ENCODE measurements at places on chromosomes 4 and X.

DNA sequence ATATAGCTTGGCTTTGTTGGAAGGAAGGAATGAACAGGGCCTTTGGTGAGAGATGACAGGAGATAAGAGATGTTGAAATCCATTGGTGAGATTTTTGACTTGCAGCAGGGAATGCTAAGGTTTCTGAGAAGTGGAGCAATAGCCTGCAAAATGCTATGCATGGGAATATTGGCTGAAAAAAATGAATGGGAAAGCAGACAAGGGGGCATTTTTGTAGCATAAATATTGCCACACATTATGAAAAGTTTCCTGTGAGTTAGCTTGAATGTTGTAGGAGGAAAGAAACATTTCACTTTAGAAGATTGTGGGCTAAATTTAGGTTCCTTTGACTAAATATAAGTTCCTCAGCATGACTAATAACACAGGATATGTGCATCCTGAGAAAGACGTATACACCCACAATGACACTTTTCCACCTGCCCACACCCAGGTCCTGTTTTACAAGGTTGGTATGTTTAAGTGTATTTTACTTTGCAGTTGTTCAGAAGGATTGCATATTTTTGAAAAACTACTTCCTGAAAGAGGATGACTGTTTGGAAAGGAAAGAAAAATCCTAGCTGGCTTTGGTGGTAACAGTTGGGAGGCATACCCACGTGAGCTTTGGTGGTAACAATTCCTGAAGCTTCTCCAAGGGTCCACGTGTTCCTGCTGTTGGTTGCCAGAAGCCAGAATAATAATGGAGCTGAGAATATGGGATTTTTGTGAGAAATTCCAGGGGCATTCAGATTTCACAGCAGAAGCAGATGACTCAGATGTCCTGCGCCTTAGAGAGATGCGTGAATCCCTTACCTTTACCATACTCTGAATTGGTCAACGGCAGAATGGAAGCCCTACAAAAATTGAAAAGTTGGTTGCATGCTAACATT, 28.5 kb downstream of the PHEX start:
- DNase-seq: no peak

- DNase-seq: no peak
Observed at GRCh38 chr4:67558493-67558892, at the start of gene STAP1. Gene STAP1 (plus strand): TSS chr4:67558727. CDS start chr4:67558810, 83 bp downstream.

GRCh38 chr4:182242787-182243186, 415 bp upstream of the TENM3 start:
- no peak for DNase-seq

DNA sequence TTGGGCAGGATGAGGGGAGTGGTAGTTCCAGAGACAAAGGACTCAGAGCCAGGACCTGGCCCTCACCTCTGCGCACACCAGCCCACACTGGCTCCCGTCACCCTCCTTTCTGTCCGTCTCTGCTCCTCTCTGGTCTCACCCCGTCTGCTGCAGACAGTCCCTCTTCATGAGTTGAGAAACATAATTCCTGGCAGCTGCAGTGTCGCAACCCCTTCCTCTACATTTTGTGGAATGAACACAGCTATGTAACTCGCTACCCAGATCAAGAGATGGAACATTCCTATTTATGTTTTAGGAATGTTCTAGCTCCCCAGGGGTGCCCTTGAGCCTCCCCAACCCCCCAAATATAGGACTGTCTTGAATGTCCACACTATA, 59.3 kb downstream of the SHROOM2 start:
- DNase-seq: no peak

- DNase-seq: no peak
Observed at GRCh38 chr4:168630445-168631187, 133.8 kb downstream of the PALLD start.

DNA sequence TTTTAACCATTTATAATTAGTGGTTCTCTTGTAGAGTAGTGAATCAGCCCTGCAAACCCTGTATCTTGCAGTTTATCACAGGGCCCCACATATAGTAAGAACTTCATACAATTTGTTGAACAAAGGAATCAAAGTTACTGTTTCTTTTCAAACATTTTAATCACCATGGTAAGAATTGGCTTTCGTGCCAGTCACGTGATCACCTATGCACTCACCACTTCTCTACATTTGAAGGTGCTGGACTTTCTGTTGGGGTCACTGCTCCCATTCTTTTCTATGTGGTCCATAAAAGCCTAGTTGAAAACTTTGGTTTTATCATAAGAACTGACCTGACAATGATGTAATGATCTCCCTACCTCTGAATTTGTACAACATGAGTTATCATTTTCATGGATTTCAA, 426.4 kb upstream of the CPEB2 start:
- DNase-seq: no peak

- DNase-seq: no peak
Observed at GRCh38 chr4:112098841-112099530, 46.3 kb upstream of the FAM241A start.

GRCh38 chr4:187238646-187239045, 515.0 kb upstream of the FAT1 start:
- DNase-seq: no peak

GRCh38 chr4:68404153-68404552, 43.1 kb upstream of the TMPRSS11E start:
- DNase-seq: no peak

GRCh38 chr4:79249881-79250503, 75.9 kb downstream of the NAA11 start:
- no peak for DNase-seq

DNA sequence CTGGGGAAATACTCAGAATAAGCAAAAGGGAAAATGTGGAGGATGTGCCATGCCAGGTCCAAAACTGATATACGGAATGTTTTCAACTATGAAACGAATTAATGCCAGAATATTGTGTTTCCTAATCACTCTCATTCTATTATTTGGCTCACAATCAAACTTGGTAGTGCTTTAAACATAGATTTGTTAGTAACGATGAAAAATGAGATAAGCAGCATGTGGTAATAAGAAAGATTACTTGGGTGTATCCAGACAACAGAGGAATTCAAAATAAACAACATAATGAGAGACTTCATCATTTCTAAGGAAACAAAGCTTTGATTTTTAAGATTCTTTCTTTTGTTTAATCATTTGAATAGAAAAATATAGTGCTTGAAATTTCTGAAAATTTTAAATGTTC, 237.3 kb downstream of the TACR3 start:
- DNase-seq: no peak

- no peak for DNase-seq
Observed at GRCh38 chrX:48617542-48618340, 20.4 kb downstream of the WDR13 start.

GRCh38 chr4:12507868-12508481, 976.2 kb downstream of the RAB28 start:
- DNase-seq: no peak

DNA sequence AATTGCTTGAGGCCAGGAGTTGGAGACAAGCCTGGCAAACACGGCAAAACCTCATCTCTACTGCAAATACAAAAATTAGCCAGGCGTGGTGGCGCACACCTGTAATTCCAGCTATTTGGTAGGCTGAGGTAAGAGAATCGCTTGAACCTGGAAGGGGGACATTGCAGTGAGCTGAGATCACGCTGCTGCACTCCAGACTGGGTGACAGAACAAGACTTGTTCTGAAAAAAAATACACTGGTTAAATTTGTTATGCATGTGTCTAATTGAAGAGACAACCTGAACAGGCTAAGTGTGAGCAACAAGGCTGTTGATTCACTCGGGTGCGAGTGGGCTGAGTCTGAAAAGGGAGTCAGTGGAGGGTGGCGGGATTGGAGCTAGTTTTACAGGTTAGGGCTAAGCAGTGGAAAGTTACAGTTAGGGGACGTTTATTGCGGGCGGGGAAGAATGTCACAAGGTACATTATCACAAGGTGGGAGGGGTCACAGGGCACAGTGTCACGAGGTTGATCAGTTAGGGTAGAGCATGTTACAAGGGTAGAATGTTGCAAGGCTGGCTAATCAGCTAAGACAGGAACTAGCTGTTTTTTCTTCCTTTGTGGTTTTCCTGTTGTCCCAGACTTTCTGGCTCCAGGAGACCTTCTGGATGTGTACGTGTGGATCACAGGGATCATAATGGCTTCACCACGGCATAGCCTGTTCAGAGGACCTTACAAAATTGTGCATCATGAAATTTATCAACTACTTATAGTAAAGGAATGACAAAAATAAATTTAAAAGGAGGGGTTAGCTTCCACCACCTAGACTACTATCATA, 115.8 kb downstream of the NAA11 start:
- DNase-seq: no peak

- DNase-seq: no peak
Observed at GRCh38 chr4:87425711-87426110, 3.3 kb downstream of the NUDT9 start.

GRCh38 chr4:166012129-166013030, 139.3 kb downstream of the TLL1 start:
- DNase-seq: no peak

DNA sequence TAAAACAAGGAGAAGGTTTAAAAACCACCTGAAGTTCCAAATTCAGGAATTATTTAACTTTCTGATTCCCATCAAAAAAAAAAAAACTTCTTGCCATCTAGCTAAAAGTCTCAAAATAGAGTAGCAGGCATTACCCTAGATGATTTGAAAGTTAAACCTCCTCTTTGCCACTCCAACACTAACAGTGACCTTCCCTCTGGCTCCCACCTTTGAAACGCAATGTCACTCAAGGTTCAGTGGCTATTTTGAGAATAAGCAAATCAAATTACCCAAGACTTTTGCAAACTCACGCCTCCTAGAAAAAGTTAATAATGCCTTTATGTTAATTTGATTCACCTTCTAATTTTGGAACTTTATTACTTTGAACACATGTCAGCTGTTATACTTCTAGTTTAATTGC, 103.2 kb downstream of the ARHGAP6 start:
- no peak for DNase-seq

DNA sequence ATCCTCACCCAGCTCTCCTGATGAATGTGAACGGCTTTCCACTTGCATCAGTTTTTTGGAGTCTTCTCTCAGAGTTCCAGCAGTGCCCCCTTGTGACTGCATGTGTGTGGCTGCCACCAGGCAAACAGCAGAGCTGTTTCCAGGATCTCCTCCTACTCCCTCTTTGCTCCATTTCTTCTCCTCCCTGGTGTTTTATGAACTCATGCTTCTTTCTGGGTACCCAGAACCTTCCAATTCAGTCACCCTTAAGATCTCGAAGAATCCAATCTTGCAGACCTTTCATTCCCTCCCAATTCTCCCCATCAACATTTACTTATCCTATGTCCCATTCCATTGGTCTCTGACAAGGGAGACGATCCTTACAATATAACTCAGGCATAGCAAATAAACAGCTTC, 6.8 kb upstream of the TCEANC start:
- no peak for DNase-seq

DNA sequence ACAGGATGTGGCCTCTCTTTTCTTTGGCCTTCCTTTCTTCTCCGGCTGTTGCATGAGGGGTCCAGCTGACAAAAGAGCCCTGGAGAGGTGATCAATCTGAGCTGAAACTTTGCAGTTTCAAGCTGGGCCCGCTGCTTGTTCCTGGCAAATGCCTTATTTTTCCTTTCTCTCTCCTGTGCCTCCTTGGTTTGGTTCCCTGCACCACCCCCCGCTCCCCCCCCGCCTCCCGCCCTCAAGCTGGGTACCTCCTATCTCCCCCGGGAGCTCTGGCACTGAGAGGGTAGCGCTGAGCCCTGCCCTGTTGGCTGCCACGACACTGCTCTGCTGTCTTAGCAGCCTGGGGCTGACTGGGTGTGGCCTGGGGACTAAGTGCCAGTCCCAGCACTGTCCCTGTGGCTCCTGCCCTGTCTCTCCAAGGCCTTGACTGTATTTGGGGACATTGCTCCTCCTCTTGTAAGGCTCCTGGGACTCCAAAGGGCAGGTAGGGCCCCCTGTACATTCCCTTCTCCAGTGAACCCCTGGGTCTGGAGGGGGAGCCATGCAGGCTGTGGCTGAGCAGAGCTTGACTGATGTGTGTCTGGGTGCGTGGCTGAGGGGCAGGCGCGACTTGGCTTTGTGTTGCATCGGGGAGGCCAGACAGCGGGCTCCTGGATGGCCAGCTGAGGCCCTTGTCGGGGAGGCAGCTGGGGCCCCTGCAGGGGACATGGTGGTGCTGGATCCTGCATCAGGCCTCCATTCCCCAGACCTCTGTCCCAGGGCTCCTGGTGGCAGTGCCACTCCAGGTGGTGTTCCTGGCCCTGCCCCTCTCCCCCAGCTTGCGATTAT, 1.1 kb downstream of the PLXNA3 start:
- no peak for DNase-seq

GRCh38 chrX:24846550-24847150, 152.9 kb downstream of the POLA1 start:
- DNase-seq: no peak

- DNase-seq: no peak
Observed at GRCh38 chr4:89056953-89057398, at the start of gene FAM13A. Gene FAM13A (minus strand): TSS chr4:89057185. CDS start chr4:89056964, 221 bp downstream.

DNA sequence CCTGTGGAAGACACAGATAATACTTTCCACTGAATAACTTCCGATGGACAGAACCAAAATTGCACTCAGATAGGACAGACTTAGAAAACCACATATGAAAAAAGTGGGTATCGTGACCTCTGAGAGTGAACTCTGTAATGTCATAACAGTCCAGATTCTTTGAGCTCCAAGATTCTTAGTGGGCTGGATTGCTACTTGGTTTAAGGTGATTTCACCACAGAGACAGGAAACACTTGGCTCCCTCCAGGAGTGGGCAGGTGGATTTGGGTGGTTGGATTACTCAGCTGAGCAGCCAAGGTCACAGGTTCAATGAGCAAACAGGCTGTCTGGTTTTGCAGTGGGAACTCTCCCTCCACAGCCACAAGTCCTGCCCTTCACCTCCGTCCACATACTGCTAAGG, 126.0 kb downstream of the AFAP1 start:
- DNase-seq: no peak

GRCh38 chr4:6183740-6184139, 16.6 kb downstream of the JAKMIP1 start:
- no peak for DNase-seq

DNA sequence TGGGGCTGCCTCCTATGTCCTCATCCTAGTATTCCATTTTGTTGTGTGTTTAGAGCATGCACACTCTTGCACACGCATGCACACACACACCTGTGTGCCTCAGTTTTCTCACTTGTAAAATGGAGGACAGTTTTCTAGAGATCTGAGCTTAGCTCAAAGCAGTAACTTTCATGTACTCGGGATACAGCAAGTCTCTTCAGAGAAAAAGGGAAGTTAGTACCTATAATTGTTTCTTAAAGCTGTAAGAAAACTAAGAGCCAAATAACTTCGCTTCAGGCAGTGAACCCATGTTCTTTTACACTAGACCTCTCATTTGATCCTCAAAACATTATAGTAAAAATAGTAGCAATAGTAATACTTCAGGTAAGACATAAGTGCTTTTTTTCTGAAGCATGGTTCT, 49.6 kb downstream of the KIT start:
- no peak for DNase-seq

DNA sequence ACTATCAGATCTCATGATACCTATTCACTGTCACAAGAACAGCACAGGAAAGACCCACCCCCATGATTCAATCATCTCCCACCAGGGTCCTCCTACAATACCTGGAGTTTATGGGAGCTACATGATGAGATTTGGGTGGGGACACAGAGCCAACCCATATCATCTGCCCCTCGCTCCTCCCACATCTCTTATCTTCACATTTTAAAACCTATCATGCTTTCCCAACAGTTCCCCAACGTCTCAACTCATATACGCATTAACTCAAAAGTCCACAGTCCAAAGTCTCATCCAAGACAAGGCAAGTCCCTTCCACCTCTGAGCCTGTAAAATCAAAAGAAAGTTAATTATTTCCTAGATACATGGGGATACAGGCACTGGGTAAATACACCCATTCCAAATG, 1185.2 kb downstream of the PCDH7 start:
- DNase-seq: no peak
